Omental fat pad (tissue), 4 donors: ENCODE measurements at places on chromosomes 3 and 15.
A peak's percentile ranks its signal among the peaks of the same experiment; 100 is the strongest.

DNA sequence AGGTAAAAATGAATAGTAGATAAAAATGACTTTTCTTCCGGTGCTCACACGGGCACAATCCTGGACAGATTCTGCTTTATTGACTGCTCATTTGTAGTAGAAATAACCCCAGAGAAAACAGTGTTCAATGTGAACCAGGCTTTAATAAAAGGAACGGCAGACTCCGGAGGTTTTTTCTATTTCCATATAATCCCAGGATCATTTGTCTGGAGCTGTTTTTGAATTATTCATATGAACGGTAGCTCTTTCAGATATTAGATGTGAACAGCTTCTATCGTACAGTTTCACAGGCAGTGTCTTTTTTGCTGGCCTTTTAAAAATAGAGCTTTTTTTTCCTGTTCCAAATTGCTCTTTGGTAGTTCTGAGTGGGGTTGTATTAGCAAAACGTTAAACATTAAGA, 347.3 kb downstream of the MFSD1 start:
- DNase-seq, result no peak

DNA sequence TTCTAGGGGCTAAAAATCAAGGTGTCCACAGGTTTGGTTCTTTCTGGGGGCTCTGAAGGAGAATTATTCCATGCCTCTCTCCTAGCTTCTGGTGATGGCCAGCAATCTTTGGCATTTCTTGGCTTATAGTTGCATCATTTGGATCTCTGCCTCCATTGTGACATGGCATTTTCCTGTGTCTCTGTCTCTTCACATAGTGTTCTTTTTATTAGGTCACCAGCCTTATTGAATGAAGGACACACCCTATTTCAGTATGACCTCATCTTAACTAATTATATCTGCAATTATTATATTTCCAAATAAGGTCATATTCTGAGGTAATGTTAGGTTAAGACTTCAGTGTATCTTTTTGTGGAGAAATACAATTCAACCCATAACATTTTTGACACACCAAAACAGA, 3.2 kb upstream of the GBE1 start:
- no peak for DNase-seq

DNA sequence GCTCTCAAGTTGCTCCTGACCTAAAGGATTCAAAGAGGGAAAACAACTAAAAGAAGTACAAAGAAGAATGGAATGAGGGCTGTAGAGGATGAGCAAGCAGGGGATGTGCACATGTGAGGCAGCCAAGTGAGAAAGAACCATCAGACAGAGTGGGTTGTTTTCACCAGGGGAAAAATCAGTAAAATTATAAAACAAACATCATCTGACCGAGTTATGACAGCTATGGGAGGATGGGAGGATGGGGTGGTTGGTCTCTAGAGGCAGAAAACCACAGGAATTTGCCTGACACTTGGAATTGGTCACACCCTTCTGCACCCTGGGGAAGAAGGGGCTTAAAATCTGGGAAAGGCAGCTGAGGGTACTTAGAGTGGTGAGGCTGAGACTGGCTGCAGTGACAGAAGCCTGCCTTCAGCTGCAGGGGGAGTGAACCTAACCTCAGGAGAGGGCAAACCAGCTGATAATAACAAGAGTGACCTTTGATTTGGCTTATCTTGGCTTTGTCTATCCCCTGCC, 10.1 kb downstream of the ARHGAP31 start:
- no peak for DNase-seq

DNA sequence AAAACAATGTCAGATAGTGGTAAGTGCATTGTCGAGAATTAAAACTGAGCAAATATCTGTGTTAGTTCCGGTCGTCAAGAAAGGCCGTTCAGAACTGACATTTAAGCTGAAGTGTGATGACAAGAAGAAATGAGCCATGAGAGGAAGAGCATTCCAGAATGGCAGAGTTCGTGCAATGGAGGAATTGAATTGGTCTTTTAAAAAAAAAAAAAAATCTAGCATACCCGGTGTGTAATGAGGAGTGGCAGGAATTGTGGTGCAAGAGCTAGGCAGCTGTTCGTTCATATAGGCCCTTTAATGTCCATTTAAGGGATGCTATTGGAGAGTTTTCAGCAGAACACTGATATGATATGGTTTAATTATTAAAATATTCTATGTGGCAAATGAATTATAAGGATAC, 2.6 kb upstream of the GBE1 start:
- DNase-seq, result no peak

- DNase-seq, result no peak
Measured at GRCh38 chr15:38899300-38899699, 334.7 kb upstream of the RASGRP1 start.

GRCh38 chr3:66115858-66116654, 77.3 kb upstream of the MAGI1 start:
- no peak for DNase-seq

- DNase-seq, result no peak
Measured at GRCh38 chr3:33153782-33154181, 40.0 kb downstream of the CRTAP start.

- no peak for DNase-seq
Measured at GRCh38 chr3:67656614-67657013, 2.2 kb upstream of the SUCLG2 start.

DNA sequence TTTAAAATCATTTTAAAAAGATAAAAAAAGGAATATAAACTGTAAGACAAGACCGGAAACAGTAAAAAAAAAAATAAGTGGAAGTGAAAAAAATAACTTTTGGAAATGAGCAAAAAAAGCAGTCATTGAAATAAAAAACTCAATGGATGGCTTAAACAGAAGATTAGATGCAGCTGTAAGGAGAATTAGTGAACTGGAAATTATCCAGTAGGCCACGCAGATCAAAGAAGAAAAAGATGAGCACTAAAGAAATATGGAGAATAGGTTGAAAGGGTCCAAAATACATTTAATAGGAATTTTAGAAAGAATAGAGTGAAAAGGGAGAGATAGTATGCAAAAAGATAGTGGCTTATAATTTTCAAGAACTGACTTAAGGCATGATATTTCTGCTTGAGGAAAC, 47.0 kb downstream of the STARD5 start:
- no peak for DNase-seq

- no peak for DNase-seq
Measured at GRCh38 chr3:136958939-136959338, 1.2 kb downstream of the IL20RB start.

DNA sequence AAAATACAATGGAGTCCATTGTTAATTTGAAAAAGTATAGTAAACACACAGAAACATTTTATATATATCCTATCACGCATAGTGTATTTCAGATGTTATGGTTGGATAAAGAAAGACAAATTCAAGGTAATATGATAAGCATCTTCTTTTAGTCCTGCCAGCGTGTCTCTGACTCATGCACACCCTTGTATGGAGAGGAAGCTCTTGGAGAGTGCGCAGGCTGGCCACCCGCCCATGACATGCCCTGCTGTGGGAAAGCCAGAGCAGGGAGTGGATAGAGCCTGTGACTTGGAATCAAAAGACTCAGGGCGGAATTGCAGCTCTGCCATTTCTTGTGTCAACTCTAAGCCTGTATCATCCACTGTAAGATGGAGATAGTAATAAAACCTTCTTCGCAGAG, 23.0 kb upstream of the COPG1 start:
- peak; percentile 43 for DNase-seq

DNA sequence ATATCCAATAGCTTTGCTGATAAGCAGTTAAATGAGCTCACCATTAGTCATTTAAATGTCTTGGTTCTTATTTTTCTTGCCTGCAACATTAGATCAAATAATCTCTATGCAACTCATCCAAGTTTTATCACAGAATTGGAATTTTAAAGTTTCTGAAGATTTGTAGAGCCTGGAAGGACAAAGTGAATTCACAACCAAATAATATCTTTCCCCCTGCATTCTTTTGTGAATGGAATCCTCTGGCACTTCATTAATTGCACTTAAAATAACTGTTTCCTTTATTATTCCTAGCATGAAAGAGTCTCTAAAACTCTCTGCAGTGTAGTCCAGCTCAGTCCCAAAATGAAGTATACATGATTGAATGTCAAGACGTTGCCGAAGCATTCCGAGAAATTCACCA, 345.6 kb upstream of the TGFBR2 start:
- no peak for DNase-seq

DNA sequence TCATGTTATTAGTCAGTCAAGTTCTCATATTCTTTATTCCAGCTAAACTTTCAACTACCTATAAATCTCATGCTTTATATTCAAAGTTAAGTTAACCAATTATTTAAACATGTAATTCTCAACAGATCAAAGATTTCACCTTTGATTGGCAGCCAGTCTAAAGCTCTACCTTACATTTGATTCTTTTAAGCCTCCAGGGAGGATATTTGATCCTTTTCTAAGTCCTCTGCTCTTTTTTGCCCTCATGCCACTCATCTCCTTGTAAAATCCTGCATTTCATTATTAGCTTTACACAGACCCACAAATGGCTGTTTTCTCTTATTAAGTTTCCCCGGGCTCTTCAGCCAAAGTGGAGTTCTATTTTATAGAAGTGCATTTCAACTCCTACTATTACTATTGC, 134.1 kb downstream of the NLGN1 start:
- no peak for DNase-seq

DNA sequence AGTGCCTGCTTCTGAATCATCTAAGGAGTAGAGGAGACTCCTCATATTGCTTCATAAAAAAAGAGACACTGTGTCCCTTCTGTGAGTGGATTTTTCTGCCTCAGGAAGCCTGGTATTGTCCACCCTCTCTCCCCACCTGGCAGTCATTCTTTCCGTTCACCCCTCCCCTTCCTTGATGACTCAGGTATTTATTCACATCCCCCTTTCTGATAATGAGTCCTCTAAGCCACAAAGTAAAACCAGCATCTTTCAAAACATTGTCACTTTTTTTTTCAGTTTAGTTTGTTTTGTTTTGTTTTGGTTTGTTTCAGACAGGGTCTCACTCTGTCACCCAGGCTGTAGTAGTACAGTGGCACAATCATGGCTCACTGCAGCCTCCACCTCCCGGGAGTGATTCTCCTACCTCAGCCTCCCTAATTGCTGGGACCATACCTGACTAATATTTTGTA, 65.2 kb upstream of the UBE2E1 start:
- DNase-seq, result no peak

- DNase-seq, result no peak
Measured at GRCh38 chr3:106542101-106542769, 673.4 kb upstream of the CBLB start.

DNA sequence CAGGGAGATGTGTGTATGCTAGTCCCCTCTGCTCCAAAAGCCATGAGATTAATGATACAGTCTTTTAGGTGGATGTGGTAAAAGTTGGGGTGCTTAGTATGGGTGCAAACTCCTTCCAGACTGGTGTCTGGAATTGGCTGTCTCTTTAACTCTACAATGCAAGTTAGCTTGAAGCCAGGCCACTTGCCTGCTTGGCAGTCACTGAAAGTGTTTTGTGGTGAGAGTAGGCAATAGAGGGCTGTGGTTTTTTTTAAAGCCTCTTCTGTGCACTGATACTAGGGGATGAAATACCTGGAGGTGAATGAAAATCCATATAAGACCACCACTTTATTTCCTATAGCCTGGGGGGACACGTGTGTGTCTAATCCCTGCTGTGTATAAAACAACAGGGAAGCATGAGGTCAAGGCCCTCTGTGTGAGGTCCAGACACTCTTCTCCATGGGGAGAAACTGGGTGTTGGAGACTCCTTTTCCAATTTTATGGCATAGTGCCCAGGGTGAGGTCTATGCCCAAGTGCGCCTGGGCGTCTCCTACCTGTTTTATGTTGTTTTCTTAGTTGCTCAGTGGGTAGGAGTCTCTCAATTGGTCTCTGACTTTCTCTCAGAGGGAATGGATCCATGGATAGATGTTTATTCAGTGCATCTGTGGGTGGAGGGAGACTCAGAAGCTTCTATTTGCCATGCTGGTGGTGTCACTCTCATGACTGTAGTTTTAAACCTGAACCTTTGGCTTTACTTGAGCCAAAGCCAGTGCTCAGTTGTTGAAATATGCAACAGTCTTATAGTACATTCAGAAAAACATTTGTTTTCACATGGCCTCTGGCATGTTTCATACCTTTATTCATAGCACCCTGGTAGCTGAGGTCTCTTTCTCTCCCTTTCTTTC, 327.8 kb upstream of the ATP11B start:
- no peak for DNase-seq

DNA sequence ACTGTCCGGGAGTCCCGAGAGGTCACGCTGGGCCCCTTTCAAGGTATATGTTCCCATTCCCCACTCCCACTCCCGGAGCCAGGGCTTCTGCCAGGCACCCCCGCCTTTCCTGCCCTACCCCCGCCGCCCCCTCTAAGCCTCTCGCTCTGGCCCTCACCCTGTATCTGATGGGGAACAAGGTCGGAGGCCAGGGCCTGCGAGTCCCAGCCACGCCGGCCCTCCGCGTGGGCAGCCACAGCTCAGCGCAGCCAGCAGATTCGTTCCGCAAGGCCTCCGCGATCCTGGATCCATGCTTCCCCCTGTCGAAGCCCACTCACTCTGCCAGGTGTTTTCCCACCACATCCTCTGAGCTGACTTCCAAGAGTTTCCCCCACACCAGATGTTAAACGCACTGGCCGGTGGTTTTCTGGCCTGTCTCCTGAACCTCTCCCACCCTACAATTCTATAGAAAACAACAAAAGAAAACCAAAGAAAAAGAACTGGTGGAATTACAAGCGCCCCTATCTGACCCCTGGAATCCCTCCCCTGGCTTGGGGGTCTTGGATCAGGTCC, 303.7 kb downstream of the NTRK3 start:
- no peak for DNase-seq

- DNase-seq, result no peak
Measured at GRCh38 chr15:61974759-61975158, 85.5 kb downstream of the VPS13C start.

DNA sequence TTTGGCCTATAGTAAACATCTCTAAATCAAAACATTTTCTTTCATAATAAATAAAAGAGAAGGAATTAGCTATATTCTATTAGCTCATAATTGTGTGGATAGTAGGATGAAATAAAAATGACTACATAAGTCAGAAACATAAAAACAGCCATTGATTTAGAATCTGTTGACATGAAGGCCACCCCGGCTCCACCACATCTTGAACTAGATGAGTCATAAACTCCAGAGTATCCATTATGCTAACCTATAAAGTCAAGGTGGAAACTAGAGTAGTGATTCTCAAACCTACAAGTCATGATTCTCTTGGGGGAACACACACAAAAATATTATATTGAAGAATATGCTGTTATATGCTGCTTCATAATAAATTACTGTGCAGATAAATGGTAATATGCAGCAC, 831.0 kb downstream of the TUSC7 start:
- no peak for DNase-seq

DNA sequence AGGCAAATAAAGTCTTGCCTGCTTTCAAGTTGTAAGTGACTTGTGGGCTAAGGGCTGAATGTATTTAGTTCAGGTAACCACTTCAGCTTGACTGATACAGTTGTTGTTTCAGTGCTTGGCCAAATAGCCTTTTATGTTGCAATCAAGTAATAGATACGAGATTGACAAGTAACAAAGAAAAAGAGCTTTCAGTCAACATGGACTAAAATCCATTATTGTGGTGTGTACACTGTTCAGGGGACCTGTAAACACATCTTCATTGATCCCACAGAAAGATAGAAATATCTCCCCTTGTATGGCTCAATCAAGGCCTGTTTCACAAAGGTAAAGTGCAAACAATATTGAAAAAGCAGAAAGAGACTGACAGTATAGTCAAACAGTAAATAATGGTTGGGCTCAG, 224.8 kb upstream of the TMCO5A start:
- no peak for DNase-seq

GRCh38 chr15:41233367-41233771, 2.3 kb downstream of the CHP1 start:
- DNase-seq, result no peak

- DNase-seq, result no peak
Measured at GRCh38 chr3:157351981-157352380, 84.7 kb upstream of the PTX3 start.

GRCh38 chr3:15050405-15051092, 14.6 kb downstream of the MRPS25 start:
- DNase-seq, result no peak
